Stimulated activated CD8-positive, alpha-beta memory T cell treated with anti-CD3 and anti-CD28 coated beads, Interleukin-7, amount 100 ng/mL, for 1 hour (primary cell): ENCODE measurements at places on chromosomes 12 and 14.

GRCh38 chr14:32542507-32542906 is 213.4 kb downstream of the AKAP6 start:
- no peak for DNase-seq

DNA sequence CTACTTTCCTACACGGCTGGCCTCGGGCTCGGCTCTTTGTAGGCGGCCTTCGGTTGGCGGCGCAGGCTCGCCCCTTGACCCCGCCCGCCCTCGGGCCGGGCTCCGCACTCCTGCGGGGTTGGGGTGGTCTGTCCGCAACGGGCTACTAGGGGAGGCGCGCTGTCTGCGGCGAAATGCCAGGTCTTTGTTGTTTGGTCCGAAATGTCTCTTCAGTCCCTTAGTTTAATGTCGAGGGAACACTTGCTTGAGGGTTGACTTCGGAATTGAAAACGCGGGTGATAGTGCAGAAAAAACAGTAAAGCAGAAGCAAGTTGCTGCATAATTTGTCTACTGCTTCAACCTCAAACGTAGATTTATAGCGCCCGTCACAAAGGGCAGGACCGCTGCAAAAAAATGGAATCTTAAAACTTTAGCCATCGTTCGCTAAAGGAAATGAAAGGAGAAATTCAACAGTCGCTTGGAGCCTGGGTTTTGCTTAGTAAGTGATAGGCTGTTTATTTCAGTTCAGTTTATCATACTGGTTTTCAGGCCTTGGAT is 390 bp downstream of the JKAMP start:
- DNase-seq = no peak

DNA sequence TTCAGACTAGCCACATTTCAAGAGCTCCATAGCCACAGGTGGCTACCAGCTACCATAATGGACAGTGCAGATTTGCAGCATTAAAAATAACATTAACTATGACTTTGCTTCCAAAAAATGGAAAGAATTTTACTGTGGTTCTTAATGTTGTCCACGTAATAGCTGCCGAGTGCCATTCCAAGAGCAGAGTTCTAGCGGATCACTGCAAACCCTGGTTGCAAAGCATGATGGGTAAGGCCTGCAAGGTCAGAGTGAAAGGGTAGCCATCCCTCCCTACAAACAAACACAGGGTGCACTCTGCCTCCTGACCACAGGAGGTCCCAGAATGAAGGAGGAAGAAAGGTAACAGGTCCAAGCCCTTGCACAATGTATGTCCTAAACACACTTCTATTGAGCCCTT is 157.6 kb downstream of the DPF3 start:
- DNase-seq = no peak

DNA sequence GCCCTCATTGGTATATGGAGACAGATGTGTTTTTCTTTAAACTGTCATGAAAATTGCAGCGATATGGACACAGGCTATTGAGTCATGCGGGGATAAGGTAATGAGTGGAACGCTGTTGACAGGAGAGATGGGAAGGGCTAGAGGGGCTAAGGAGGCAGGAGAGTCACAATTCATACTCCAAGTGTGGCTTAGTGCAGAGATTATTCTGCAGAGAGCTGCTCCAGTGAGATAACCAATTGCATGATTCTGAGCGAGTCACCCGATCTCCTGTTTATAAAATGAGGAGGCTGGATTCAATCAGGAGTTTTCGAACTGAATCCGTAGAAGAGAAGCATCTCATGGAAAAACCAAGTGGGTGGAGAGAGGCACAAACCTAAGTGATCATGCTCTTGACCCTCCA is 106.4 kb upstream of the PLEKHG7 start:
- DNase-seq = no peak

- DNase-seq = no peak
Observed at GRCh38 chr14:69582212-69582611, 7.5 kb upstream of the CCDC177 start.

- no peak for DNase-seq
Observed at GRCh38 chr14:32710231-32710671, 228.4 kb upstream of the NPAS3 start.

DNA sequence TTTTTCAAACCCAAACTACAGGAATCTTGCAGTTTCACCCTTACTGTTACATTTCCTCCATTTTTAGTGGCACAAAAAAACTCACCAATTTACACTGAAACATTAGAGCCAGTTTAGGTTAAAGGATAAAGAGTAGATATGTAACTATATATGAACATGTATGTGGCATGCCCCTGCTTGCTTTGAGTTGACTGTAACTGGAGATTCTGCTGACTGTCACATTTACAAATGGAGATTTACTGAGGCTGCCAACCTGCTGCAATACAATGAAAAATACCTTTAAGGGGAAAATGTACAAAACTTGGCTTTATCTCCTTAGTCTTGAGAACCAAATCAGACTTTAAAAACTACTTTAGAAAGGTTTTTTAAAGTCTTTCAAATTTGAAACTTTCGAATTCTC is 28.3 kb downstream of the STON2 start:
- no peak for DNase-seq

DNA sequence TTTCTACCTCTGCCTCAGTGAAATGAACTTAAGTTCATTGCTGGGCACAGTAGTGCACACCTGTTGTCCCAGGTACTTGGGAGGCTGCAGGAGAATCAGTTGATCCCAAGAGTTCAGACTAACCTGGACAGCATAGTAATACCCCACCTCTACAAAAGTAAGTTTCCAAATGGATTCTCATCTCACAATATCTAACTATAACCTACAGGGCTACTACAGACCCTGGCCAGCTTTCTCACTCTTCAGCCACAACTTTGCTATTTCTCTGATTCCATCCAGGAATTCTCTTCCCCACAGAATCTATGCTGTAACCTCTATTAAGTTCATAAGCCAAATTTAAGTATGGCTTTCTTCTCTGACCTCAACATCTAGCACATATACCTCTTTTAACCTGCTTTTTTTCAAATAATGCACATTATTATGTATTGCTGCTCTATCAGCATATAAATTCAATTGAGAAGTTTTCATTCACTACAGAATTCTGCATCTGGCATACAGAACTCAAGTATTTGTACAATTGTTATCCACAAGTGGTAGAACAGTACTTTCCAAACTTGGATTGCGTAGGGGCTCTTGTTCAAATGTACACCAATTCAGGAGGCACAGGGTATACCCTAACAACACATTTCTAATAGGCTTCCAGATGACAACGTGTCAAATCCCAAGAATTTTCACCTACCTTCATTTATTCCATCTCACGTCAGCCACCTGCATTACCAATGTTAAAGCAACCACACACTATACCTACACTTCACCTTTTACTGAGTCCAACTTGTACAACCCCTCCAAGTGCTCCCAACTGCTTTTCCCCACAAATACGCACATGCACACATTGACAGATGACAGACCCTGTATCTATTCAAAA is 3.8 kb downstream of the RPS29 start:
- DNase-seq = no peak

DNA sequence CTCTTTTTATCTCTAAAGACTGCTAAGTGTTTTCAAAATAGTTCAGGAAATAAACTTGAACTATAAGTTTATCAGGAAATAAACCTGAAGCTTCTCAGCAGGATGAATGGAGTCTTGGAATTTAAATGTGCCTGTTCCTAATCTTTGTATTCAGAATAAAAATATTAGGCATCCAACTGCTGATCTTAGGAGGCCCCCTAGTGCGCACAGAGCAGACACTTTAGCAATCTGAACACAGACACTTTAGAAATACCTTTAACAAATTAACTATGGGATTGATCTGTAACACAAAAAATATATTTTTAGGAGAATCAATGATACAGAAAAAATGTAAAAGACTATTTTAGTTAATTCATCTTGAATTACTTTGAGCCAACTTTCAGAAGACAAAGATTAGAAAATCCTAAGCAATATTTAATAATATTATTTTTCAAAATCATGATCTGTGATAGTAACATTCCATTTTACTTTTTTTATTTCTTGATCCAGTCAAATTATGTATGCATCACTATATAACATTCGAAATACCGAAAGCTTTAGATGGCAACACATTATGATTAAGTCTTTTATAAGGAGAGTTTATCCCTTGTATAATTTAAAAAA is 80.9 kb downstream of the SLC41A2 start:
- no peak for DNase-seq

DNA sequence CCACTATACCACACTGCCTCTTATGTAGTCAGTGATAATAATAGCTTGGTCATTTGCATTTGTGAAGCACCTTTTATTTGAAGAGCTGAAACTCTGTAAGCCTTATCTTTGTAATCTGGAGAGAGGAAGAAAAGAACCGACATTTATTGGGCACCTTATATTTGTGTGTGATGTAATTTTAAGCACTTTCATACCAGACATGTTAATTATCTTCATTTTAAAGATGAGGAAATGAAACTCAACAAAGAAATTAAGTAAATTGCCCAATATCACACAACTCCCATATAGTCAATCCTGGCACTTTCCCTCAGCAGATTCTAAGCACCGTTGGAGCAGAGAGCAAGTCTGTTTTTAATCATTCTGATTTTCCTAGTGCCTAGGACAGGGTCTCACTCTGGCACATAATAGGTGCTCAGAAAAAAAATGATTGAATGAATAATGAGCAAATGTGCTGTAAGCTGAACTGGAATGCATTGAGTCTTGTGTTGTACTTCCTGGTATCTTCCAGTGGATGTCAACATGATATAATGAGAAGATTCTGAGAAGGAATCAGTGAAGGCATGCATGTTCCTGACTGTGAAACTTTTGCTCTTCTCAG is 418.9 kb downstream of the ZFP36L1 start:
- no peak for DNase-seq

- no peak for DNase-seq
Observed at GRCh38 chr12:11782914-11783420, 133.5 kb downstream of the ETV6 start.

- DNase-seq = no peak
Observed at GRCh38 chr14:69468949-69469348, 15.6 kb upstream of the PLEKHD1 start.

DNA sequence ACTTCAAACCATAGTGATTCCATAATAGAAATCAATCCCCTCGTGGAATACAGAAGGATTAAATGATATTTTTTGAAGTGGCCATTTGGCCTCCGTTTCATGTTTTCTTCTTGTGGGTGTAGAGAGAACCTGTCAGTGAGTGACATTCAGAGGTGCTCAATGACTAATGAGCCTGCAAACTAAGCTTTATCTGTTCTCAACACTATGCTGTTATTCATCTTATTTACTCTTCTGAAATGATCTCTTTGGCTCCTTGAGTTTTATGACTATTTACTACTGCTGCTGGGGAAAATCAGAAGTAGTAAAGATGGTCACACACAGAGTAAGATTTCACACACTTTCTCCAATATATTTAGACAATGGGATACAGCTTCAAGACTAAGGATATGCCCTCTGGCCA is 30.4 kb downstream of the ATP2B1 start:
- no peak for DNase-seq

DNA sequence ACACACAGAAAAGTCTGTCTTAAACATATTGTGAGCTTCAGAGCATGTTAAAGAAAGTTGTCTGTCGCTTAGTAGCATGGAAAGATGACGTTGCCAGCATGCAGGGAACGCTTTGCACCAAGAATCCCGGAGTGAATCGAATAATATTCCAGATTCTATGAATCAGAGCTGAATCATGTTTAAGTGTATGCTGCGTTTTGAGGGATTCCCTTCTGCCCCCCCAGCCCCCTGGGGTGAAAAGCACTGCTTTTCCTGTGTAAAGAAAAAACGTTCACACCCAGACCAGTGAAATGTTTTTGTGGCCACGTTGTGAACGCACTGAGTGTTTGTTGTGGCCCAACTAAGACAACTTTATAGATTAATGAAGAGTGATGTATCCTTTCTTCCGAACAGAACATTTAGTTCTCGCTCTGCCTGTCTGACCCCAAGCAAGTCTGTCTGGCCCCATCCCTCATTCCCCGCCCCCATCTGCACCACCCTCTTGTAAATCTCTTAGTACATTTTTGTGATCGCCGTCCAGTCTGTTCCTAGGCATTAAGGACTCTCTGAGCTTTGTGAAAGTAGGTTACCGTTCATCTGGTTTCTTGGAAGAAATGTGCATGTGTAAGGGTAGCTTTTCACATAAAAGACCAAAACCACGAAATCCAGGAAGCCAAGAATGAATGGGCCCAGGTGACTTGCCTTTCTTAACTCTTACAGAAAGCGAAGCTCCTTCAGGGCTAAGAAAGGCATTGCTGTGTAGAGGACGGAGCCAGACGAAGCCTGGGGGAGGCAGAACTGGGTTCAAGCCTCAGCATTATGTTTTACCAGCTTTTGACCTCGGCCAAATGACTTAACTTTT is 103.0 kb downstream of the SAMD4A start:
- DNase-seq = peak; percentile 17

GRCh38 chr12:84159260-84159659 is 753.3 kb downstream of the SLC6A15 start:
- DNase-seq = no peak

DNA sequence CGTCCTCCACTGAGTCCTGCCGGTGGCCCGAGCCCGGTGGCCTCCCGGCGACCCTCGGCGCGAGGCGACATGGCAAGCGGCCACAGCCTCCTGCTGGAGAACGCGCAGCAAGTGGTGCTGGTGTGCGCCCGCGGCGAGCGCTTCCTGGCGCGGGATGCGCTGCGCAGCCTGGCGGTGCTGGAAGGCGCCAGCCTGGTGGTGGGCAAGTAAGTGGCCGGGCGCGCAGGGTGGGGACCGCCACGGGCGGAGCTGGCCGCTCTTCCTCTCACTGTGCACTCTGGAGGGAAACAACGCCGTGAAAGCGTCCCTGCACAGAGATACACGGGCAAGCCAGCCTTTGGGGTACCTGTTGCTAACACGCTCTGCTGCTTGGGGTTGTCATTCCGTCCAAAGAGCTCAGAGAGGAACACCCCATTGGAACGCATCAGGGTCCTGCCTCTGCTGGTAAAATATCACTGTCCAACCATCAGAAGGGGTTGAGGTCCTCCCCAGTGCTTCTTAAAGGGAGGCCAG is at the start of gene AMDHD1:
Gene AMDHD1 (plus strand): TSS at position 2 of the 513 bp plus-strand sequence. CDS start 68 bp downstream, at position 70.
- DNase-seq = peak; percentile 29

GRCh38 chr14:75158843-75159614 is 17.4 kb downstream of the TMED10 start:
- no peak for DNase-seq

DNA sequence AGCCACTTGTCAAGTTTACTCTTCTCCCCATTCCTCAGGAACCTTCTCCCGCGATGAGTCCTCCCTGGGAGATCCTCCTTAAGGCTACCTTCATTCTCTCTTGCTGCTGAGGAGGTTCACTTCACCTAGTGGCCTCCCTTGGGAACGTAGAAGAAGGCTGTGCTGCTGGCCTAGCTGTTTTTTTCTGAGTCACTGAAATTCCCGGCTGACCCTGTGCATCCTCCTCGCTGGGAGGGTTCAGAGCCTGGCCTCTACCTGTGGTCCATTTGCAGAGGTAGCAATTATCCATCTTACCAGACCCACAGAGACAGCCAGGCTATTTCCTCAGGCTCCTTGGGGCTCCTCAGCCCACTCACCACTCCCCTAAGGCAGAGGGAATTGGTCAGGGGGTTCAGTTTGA is 4.6 kb downstream of the KRT82 start:
- no peak for DNase-seq

DNA sequence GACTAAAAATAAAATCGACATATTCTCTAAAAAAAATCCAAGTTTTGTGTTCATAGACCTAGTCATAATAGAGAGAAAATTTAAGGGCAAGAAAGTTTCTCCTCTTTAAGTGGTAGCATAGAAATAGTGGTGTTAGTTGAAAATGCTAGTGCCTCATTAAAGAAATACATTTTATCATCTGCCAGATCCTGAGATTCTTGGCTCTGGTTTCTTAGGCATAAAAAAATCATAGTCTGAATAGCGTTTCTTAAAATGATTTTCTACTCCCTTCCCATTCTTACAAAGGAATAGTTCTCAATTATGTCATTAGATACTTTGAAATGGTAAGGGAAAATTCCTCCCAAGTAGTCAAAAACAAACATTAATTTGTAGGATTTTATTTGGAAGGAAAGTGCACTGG is 212.8 kb downstream of the NELL2 start:
- no peak for DNase-seq

- no peak for DNase-seq
Observed at GRCh38 chr12:27142101-27142721, 59.8 kb upstream of the C12orf71 start.
